ENCODE measurements at places on chromosomes 5 and 9.

DNA sequence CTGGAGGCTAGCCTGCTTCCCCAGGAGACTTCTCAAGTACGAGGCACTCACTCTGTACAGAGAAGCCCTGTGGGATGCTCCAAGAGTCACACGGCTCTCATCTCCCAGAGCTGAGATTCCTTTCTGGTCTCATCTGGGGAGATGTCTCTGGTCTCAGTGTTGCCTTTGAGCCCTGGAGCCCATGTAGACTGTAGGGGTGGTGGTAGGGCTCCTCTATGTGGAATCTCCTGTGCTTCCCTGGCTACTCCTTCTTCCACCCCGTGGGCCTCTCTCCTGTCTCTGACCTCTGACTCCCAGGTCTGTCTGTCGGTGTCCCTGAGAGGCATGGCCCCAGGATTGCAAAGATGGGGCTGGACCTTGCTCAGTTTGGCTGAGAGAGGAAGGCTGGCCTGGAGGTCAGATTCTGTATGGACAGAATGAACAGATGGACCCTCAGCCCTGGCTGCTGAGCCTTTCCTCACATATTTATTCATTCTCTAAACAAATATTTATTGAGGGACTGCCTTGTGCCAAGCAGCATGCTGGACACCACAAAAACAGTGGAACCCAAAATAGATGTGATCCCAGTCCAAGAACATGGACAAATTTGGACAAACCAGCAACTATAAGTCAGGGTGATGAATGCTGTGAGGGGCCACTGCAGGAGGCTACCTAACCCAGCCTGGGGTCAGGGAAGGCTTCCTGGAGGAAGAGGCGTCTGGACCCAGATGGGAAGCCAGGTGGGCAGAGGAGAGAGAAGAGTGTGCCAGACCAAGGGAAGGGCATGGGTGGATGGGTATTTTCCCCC lies 2.6 kb downstream of the CCL19 start:
- no peak for DNase-seq

- no peak for DNase-seq
Observed at GRCh38 chr5:176697934-176698538, 50.8 kb downstream of the TSPAN17 start.

DNA sequence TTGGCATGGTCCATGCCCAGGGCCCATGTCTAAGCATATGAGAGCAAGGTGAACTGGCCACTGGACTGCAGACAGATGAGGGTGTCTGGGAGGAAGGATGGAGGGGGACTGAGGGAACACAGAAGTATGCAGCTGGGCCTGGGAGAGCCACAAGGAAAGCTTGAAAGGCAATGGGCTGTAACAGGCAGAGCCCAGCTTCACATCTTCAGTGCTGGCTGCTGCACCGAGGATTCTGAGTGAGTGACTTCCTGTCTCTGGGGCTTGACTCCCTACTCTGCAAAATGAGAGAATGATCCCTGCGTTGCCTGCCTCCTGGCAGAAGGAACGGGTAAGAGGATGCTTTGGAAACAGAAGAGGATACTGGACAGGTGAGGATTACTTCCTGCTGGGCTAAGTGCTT lies 29.0 kb downstream of the COL15A1 start:
- no peak for DNase-seq

DNA sequence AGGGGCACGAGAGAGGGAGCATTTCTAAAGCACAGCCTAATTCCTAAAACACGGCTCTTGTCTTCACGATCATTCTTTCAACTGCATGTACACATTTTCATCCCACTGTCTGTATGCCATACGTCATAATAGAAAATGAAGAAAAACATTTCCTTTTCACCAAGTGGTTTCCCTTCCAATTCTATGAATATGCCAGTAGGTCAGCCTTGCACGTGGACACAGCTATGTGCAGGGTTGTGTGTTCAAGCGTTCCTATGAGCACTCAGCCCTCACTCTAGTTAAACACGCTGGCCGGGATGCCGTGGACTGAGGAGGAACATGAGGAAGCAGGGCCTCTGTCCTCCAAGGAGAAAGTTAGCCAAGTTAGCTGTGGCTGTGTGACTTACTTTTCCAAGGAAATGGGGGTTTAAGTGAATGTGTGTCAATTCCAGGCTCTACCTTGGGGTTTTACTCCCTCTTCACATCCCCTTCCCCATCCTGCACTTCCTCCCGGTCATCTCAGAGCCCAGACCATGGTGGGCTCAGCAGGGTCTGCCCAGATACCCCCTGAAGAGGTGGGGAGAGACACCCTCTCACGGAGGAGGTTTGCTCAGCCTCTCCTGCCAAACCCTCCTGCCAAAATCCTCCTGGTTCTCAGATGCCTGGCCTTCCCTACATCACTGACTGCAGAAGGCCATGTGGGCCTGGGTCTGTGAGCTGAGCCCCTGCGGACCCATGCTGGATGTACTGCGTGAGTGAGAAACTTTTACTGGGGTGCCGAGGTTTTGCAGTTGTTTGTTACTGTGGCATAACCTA lies 230.6 kb downstream of the FSTL4 start:
- DNase-seq, result no peak

DNA sequence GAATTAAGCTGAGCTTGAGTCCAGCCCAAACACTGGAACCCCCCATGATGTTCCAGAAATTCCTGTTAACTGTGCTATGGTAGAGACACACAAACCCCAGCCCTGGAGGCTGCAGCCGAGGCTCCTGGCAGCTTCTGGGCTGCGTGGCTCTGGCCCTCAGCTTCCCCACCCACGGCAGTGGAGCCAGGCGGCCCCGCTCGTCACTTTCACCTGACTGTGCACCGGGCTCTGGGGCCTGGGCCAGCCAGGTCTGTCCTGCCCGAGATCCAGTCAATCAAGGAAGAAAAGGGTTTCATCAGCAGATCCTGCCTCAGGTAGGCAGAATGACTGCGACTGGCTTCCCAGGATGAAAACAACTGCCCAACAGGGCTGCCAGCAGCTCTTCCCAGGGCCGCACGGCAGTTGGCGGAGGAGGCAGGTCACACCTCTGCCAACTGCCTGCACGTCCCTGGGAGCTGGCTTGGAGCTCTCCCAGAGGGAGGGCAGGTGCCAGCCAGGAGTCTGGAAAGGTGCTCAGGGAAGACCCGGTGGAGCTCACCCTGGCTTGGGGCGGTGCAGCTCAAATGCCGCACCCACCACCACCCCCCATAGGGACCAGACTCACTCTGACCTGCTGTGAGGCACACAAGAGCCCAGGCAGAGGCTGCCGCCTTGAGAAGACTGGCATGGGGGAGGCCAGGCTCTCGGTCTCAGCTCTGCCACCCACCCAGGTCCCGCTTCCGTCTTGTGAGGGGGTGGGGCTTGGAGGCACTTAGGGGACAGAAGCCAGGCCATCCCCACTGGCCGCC lies 20.7 kb downstream of the BRD3 start:
- DNase-seq, result no peak

GRCh38 chr5:80502800-80503199 lies 14.9 kb downstream of the FAM151B start:
- DNase-seq, result no peak

GRCh38 chr5:52799358-52799982 lies 11.8 kb downstream of the ITGA1 start:
- no peak for DNase-seq

- DNase-seq, result no peak
Observed at GRCh38 chr9:21694424-21694823, 108.0 kb upstream of the MTAP start.

GRCh38 chr5:170293273-170293672 lies 4.3 kb downstream of the LCP2 start:
- no peak for DNase-seq

GRCh38 chr9:75788006-75788634 lies 102.4 kb upstream of the PCSK5 start:
- DNase-seq, result no peak

DNA sequence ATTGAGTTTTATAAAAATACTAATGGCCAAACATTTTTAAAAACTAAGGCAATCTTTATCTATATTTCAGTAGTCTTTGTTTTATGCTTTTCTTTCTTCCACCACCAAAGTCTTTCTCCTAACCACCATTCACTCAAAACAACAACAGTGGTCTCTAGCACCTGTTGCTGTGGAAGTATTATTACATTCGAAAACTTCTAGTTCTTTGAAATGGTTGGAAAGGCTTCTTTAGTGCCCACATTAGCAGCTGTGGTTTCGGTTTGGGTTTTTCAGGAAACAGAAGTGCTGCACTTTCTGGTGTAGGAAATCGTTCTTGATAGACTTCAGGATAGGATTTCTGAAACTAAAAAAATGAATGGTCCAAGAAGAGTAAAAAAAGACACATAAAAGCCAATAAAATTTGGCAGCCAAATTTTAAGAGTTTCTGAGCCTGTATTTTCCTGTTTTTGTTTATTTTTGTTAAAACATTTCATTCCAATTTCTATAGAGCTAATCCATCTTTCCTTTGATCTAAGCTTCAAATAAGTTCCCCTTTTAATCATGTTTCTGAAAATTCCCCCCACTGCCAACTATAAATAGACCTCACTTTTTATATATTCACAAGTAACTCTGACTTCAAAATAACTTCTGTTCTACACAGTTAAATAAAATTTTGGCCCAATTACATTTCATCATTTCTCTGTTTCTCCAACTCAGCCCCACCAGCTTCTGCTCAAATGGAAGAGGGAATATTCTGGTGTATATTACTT lies 102.2 kb downstream of the DEPDC1B start:
- no peak for DNase-seq

- DNase-seq, result no peak
Observed at GRCh38 chr5:6729386-6730310, 16.4 kb downstream of the TENT4A start.

GRCh38 chr5:151598984-151599383 lies 7.9 kb upstream of the FAT2 start:
- no peak for DNase-seq

DNA sequence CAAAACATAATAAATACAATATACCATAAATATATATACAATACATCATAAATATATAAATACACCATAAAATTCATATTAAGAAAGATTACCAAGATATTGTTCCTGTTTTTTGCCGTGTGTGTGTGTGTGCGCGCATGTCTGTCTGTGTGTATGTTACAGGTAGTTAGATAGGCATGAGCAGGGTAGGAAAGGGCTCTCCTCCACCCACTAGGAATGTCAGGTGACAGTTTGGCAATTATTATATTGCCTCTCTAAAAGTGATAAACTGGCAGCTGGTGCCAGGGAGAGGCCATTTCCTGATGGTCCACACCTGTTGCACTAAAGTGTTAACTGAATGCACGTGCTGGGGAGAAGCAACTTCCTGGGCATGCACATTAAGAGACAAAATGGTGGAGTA lies 232.8 kb downstream of the ADAMTS6 start:
- no peak for DNase-seq

DNA sequence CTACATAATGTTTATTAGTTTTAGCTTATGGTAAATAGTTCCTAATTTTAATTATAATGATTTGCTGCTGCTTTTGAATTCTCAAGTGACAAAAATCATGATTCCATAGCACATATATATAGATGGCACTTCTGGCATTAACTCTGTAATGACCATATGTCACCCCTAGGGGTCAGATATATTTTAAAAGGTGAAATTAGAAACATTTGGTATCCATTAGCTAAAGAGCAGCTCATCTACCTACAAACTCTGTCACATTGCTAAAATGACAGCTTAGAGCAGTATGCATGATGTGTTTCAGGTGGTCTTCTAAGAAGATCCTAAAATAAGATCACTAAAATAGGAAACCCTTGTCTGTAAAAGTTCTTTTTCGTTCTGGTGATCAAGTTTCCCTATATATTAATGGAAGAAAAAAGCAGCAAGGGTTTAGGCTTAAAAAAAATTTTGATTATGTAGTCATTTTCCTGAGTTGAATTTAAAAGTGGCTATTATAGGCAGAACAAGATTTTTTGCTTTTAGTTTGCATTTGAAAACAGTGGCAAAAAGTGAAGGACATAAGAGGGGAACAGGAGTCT lies 157.7 kb upstream of the POU5F2 start:
- no peak for DNase-seq

GRCh38 chr5:143057580-143057999 lies 287.4 kb downstream of the ARHGAP26 start:
- no peak for DNase-seq

DNA sequence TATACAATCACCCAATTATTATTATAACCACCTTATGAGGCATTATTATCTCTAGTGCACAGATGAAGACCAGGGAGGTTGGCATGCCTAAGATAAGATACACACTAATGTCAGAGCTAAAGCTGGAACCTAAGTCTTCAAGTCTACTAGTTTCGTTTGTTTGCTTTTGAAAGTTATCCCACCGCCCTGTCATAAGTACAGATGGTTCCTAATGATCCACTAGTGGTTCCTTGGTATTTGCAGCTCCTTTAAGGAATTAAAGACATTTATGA lies 14.1 kb downstream of the NDUFA8 start:
- no peak for DNase-seq

Measured in glomerular endothelial cell (primary cell).